ENCODE measurements at places on chromosomes 1 and 21. TPM values are rescaled to one million over a fixed set of nuclear protein-coding genes. Genes with fewer than 3 reads are reported as not detected.

- no peak for DNase-seq
Observed at GRCh38 chr1:195434566-195435203, 1173.6 kb downstream of the KCNT2 start.

DNA sequence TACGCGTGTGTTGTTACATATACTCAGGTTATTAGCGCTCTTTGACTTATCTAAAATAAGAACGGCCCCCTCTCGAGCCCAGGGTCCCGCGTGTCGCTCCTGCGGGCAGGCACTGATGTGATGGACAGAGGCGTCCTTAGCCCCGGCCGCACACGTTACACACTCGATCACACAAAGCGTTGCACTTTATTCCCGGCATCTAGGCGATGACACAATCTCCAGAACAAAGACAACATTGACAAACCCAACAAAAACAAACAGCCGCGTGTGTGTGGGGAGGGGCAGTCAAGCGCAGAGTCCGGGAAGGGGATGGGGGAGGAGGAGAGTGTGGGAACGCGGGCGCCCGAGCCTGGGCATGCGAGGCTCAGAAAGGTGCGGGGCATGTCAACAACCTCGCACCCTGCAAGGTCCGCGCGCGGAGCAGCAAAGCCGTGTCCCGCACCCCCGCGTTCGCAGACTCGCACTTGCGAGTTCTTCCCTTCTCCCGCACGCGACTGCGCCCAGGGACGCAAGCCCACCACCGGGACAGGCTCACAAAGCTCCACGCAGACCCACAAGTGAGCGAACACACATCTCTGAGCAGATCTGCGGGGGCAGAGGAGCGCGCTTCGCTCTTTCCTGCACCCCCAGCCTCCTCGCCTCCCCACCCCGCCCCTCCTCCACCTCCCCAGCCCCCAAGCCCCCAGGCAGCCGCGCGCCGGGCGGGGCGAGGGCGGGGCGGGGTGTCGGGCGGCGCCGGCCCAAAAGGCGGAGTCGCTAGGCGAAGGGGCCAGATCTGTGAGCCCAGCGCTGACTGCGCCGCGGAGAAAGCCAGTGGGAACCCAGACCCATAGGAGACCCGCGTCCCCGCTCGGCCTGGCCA is at the start of gene EFNA1:
Gene EFNA1 (plus strand): TSS at position 772 of the 862 bp plus-strand sequence. CDS start 102 bp downstream, outside the sequence.
- DNase-seq = peak; percentile 42

DNA sequence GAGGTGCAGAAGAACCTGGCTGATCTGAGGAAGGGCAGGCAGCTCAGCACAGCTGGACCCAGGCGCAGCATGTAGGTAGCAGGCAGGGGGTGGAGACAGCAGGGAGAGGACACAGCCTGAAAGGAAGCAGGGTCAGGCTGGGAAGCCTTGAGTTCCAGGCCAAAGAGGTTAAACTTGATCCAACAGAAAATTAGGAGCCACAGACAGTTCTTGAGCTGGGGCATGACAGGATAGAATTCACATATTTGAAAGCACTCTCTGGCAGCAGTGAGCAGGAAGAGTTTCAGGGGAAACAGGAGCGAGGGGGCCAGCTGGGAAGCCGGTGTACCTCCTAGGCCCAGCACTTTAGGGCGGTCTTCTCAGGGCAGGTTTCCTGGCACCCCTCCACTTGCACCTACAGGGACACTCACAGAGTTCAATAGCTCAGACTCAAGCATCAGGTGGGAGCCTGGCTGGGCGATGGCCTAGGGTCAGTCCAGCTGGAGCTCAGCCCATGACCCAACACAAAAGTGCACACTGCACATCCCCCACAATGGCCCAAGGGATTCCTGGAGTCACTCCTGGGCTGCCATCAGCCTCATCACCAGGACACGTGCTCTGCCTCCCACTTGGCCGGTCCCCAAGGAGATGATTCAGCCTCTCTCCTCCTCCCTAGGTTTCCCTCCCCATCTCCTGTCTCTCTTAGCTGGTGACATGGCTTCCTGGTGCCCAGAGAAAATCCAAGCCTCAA is 22.7 kb downstream of the MATN1 start:
- DNase-seq = no peak

- DNase-seq = no peak
Observed at GRCh38 chr1:212121779-212122178, 86.2 kb downstream of the DTL start.

GRCh38 chr1:230197644-230198567 is 130.9 kb downstream of the GALNT2 start:
- DNase-seq = no peak

- DNase-seq = no peak
Observed at GRCh38 chr1:165949335-165950130, 122.1 kb downstream of the UCK2 start.

DNA sequence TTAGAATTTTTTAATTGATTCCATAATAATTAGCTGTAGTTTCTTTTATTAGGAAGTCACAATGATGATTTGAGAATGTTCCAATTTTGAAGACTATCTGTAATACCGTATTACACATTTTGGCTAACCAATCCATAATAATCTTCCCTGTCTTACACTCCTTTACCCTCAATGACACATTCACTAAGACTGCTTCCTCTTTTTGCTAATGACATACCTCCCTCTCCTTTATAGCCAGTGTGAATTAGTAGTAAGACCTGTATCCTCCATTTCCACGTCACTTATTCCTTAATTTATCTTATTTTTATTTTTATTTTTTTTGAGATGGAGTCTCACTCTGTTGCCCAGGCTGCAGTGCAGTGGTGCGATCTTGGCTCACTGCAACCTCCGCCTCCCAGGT is 10.1 kb downstream of the KDM1A start:
- no peak for DNase-seq

DNA sequence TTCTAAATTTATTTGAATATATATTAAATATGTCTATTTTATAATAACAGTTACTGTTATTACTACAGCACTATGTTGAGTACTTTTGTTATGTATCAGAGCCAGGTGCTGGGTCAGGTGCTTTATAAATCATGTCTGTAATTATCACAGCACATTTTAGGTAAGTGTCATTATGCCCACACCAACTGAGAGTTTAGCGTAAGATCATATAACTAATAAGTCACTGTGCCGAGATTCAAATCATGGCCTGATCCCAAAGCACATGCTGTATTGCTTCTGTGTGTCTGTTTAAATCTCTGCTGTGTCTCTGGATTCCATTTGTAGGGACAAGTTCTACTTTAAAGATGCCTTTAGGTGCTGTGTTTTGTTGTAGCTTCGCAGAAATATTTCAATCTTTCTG is 1.9 kb downstream of the GPSM2 start:
- no peak for DNase-seq

GRCh38 chr1:62774006-62774405 is 9.9 kb upstream of the ATG4C start:
- DNase-seq = no peak

FAM163A gene
- not detected for total RNA-seq

OR1C1 gene
- total RNA-seq = not detected

PTPN22 gene
- total RNA-seq = 26.1 TPM

Measured in activated B cell treated with CpG ODN at 0.5 μM for 24 hours (primary cell).